Stimulated activated CD8-positive, alpha-beta memory T cell treated with anti-CD3 and anti-CD28 coated beads, Interleukin-12 subunit alpha, Interleukin-12 subunit beta, amount 100 ng/mL, for 1 hour (primary cell): ENCODE measurements at places on chromosomes 12 and 14.
A peak's percentile ranks its signal among the peaks of the same experiment; 100 is the strongest.

- DNase-seq: no peak
These were observed 163.8 kb upstream of the MYL2 start for GRCh38 chr12:111084158-111084557.

DNA sequence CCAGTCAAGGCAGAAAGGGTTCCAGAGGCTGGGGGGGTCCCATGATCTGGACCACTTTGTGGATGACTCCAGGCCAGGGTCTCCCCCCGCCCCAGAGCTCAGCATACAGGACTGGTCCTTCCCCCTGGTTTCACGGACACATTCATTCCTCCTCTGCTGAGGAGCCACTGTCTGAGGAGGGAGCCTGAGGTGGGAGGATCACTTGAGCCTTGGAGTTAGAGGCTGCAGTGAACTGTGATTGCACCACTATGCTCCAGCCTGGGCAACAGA is 6.8 kb downstream of the TESC start:
- no peak for DNase-seq

- DNase-seq: no peak
These were observed 7.5 kb downstream of the TMEM52B start for GRCh38 chr12:10186299-10186698.

DNA sequence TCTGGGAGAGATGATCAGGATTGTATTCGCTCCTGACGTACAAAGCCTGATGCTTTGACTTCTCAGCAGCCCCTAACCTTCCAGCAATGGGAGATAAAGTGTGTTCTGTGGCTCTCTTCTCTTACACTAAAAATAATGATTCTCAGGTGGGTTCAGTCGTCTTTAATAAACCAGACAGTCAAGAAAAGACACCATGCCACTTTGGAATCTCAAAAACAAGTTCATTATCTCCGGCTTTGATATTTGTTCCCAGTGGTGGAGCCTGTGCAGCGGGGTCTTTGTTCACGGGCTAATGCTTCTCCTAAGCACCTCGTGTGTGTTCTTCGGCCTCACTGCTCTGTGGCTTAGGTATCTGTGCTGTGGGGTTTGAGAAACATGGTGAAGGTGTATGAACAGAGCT is 1.6 kb downstream of the ACVR1B start:
- DNase-seq: no peak

DNA sequence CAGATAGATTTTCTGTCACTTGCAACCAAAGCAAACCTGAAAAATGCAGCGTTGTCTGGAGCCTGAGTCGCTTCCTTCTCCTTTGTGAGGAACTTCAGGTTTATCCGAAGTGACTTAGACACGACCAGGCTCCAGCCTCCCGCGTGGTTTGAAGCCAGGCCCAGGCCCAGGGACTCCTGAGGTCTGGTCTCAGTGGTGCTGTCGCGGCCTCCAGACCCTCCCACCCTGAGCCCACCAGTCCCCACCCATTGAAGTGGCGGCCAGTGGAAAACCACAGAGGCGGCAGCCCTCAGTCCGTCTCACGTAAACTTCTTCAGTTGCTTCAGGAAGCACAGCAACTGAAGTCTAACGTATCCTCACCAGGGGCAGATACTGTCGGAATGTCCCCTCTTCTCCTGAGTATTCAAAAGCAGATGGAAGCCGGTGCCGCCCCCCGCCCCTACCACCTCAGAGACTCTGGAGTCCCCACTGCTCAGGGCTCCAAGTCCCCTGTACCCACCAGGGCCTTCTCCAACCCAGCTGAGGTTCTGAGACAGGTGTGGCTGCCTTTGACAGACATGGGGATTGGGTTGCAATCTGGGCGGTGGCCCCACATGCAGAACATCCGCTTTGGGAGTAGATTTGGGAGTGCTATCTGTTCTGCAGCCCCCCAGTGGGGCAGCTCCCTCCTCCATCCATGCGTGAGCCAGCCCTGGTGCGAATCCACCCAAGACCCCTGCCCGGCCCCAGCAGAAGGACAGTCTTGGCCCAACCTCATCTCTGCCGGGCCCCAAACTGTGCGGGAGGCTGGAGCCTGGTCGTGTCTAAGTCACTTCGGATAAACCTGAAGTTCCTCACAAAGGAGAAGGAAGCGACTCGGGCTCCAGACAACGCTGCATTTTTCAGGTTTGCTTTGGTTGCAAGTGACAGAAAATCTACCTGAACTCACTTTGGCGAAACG is 26.6 kb upstream of the GALNT9 start:
- DNase-seq: no peak

- DNase-seq: no peak
These were observed 176.4 kb downstream of the GRIN2B start for GRCh38 chr12:13805041-13805440.

DNA sequence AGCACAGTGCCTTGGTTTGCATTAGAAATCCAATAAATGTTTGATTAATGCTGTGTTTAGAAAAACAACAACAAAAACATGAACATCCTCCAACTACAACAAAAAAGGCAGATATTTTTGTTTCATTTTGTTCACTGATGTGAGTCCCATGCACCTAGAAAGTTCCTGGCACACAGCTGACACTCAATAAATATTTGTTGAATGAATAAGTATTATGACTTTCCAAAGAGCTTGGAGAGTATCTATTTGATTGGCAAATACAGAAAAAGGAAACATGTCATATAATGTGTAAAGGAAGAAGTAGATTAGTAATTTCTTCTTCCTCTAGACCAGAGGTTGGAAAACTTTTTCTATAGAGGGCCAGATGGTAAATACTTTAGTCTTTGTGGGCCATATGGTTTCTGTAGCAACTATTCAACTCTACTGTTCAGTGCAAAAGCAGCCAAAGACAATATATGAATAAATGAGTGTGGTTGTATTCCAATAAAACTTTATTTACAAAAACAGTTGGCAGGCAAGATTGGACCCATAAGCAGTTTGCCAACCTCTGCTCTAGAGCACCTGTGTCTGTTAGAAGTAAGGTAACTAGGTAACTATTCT is 312.3 kb upstream of the DIO2 start:
- no peak for DNase-seq

DNA sequence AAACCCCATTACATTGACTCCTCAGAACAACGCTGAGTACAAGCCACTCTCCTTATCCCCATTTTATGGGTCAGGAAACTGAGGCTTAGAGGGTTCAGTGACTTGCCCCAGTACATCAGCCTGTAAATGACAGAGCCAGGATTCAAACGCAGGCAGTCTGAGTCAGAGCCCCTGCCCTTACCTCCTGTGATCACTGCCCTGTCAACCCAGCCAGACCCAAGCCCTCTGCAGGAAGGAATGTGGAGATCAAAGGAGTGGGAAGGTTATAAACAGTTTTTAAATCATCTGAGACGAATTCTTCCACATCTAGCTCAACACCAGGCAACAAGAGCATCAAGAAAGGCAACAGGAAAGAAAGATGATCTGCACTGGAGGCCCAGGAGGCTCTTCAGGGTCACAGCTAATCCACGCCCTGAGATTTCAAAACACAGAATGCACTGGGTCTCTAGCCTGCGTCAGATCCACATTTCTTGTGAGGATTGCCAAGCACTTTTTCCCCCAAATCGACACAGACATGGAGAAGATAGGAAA is 38.5 kb downstream of the SPTB start:
- no peak for DNase-seq

- no peak for DNase-seq
These were observed 129.3 kb upstream of the RAP1B start for GRCh38 chr12:68481181-68481941.

GRCh38 chr12:89542912-89543592 is 17.2 kb upstream of the POC1B start:
- peak; percentile 49 for DNase-seq

- no peak for DNase-seq
These were observed 6.9 kb upstream of the MED13L start for GRCh38 chr12:116284396-116284795.

DNA sequence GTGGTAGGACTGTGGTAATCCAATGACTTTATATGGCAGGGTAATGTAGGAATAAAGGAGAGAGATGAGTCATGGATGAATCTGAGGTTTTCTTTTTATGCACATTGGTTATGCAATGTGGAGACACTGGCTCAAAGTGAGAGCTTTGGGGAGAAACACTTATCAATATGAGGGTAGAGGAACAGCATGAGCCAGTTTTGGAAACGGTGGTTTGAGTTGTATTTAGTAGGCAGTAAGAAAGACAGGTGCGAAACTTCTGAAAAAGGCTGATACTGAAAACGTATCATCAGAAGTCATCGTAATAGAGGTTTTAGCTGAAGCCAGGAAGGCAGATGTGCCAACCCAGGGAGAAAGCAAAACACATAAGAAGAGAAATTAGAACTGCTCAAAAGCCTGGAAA is 854.8 kb upstream of the SEL1L start:
- DNase-seq: no peak

DNA sequence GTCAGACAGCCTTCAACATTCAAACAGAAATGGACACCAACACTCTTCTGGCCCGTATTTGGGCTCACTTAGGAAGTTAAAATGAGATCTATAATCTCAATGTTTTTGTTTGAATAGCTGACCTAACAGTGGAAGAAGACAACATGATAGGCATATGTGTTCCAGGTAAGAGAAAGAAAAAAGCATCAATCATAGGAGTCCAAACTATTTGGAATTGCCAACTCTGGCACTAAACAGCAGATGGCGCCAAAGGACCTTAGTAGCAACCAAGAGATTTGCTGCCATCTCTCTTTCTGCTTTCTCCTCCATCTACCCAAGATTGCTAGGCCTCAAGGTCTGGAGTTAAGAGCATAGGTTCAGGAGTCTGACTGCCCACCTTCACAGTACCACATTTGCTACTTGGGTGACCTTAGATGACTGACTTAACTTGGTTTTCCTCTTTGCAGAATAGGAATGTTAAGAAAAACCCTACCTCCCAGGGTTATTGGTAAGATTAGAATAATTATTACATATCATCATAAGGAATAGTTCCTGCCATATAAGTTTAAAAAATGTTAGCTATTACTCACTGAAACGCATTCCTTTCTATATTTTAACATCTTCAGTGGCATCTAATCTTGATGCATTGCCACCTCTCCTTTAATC is 30.2 kb downstream of the PEX5 start:
- peak; percentile 60 for DNase-seq

DNA sequence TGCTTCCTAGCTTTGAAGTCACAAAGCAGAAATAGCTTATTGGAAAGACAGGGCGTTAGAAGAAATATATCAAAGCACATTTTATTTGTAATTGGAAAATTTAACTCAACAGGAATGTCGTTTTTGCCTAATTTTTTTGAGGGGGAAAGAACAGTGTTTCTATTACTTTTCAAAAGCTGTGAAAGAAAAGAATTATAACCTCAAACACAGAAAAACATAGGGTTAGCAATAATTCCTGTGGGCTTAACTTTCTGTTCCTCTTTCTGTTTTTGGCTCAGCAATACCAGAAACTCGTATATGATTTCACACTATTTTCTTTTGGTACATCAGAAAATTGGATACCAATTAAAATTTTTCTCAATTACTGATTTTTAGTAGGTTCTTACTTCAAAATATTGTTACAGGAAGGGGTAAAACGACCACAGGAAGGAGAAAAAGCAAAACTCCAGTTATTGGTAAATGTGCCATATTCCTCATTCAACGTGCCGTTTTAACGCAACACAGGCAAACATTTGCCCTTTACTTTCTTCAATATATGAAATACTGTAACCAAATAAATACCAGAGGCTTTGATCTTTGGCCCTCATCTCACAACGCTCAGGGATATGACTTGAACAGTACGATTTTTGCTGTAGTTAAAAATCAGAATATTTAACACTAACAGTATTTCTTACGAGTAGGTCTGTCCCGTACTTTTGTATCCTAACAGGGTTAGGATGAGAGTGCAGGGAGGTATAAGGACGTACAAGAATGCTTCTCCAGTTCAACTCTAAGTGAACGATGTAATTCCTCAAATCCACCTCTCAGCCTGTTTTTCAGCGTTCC is 1.3 kb upstream of the RNU6-7 start:
- no peak for DNase-seq

DNA sequence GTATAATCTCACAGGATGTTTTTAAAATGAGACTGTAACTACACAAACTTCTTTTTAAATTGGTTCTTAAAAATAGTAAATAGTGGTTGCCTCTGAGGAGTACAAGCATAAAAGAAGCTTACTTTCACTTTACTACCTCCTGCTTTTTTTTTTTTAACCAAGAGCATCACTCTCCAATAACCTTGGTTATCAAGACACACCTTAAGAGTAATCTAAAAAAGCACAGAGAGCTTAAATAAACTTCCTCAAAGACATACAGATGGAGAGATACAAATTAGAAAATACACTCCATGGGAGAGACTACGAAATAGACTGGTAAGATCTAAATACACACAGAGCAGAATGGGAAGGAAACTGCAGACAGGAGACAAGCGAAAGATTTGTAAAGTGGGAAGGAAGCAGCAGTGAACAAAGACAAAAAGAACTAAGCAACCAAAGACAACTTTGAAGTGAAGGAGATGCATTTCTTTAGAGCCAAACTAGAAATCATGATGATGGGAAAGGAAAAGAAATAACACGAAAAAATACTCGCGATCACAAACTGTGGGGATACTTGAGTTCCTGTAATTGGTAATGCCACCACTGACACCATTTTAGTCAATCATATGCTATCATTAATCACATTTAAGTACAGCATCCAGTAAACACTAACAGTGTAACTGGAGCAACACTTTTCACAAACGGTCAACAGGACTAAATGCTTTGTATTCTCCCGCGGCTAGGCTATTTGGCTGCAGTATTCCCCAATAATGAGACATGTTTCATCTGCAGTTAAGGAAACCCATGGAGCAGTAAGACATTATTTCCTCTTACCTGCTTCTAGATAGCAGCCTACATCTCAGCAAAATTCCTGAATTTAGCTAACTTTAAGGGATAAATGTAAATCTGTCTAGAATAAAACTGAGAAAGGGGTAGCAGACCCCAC is 8.2 kb downstream of the SINHCAF start:
- DNase-seq: no peak

GRCh38 chr14:46661728-46662127 is 10.1 kb upstream of the RPL10L start:
- no peak for DNase-seq
